ENCODE measurements at places on chromosomes 2 and 18.

DNA sequence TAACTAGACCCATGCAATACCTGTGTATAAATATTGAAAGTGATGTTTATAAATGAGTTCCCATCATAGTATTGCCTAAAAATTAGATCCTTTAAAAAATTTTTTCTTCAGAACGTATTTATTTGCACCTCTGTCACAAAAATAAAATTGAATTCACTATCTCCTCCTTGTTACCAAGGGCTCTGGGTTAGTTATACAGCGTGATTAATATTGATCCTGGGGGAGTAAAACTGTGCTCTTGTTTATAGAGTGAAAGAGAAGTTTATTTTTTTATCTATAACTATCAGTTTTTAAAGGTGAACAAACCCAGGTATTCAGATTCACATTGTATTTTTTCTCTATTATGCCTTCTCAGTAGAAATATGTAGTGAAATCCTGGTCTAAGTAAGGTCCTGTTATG, 458.5 kb downstream of the CPS1 start:
- no peak for DNase-seq

DNA sequence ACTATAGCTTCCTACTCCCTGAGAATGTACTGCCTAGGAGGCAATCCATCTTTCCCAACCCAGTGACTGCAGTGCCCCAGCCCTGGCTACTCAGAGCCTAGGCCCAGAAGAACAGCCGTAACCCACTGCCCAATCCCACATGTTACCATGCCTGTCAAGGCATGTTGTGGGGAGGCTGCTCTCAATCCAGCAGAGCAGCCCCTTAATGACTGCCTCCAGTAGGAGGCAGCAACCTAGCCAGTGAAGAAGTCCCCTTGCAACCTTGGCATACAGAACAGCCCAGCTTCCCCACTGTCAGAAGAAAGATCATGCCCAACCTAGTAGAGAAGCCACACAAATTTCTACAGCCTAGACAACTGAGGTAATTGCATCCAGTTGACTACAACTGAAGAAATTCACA, 44.2 kb upstream of the CDH7 start:
- DNase-seq = no peak

GRCh38 chr2:143720095-143720664, 591.0 kb downstream of the ARHGAP15 start:
- DNase-seq = no peak

GRCh38 chr18:59189746-59190145, 30.2 kb upstream of the GRP start:
- no peak for DNase-seq

- no peak for DNase-seq
Measured at GRCh38 chr2:137115081-137115794, 349.9 kb downstream of the THSD7B start.

DNA sequence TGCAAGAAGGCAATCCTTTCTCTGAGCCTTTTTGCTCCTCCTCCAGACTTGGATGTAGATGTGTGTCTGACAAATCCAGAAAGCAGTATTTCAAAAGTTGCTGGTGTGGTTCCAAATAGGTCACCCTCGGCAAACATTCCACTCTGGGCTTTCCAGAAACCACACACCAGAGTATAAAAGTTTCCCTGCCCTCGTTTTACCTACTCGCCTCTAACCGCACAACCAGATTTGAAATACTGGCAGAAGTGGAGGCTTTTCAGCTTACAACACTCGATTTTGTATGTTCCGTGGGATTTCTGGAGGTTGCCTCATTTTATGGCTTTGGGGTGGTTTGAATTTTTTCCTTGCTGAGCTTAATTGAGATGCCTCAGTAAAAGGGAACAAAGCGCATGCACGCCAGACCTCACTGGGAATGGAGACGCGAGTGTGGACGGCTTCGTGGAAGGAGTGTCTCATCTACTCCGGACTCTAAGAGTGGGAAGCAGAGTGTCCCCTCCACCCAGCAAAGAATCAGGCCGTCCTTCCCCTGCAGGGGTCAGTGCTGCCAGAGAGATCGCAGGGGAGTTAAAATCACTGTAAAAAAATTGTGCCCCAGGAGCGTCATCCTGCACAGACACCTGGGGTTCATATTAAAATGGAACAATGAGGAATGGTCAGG, 44.0 kb upstream of the RPL31 start:
- DNase-seq = no peak

DNA sequence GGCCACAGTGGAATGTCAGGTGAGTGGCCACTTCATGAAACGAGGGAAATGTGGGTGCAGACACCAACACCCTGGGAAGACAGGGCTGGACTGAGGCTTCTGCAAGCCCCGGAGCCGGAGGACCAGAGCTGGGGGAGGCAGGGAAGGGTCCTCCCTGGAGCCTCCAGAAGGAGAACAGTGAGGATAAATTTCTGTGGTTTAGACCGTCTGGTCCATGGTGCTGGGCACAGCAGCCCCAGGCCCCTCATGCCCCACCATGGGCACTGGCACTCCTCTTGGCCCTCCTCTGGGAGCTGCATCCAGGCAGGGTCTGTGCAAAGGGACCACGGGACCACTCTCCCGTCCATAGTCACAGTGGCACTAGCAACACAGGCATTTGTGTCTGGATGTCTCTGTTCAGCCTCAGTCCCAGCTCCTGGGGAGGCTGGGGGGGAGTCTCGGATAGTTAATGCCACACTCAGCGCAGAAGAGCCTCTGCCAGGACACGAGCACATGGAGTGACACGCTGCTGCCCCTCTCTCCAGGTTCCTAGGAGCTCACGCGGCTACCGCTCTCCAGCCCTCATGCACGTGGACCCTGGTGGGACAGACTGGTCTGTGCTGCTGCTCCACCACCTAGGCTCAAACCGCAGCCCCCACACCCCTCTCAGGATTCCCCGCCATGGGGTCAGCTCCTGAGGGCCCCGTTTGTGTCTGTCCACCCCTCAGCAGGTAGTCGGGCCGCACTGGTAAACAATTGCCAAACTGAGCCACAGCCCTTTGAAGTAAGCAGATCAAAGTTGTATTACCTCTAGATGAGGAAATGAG, 305.9 kb upstream of the SALL3 start:
- no peak for DNase-seq

GRCh38 chr2:241818943-241819270, 9.9 kb downstream of the NEU4 start:
- no peak for DNase-seq

- DNase-seq = no peak
Measured at GRCh38 chr2:17593841-17594491, 53.5 kb downstream of the VSNL1 start.

DNA sequence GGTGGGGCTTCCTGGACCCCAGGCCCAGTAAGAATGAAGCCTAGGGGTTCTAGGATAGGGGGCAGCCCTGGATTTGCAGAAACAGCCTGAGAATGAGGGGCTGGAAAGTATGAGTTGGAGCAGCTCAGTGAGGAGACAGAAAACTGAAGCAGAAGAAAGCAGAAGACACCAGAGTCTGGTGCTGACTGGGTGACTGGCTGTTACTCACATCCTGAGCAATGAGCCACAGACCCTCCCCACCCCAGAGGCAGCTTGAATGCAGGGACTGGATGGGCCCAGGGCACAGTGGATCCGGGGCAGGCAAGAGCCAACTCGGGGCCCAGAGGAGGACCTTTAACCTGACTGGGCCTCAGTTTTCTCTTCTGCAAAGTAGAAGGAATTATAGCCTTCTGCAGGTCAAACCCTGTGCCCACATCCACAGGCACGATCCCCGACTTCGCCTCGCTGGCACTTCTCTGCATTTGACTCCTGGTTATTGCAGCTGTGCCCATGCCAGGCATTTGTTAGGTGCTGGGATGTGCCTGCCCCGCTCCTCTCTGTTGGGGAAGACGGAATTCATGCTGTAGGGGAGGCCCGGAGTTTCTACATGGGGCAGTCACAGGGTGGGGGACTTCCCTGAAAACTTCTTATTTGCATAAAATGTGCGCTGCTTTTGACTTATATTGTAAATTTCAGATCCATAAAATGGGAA, 8.5 kb downstream of the STEAP3 start:
- no peak for DNase-seq

DNA sequence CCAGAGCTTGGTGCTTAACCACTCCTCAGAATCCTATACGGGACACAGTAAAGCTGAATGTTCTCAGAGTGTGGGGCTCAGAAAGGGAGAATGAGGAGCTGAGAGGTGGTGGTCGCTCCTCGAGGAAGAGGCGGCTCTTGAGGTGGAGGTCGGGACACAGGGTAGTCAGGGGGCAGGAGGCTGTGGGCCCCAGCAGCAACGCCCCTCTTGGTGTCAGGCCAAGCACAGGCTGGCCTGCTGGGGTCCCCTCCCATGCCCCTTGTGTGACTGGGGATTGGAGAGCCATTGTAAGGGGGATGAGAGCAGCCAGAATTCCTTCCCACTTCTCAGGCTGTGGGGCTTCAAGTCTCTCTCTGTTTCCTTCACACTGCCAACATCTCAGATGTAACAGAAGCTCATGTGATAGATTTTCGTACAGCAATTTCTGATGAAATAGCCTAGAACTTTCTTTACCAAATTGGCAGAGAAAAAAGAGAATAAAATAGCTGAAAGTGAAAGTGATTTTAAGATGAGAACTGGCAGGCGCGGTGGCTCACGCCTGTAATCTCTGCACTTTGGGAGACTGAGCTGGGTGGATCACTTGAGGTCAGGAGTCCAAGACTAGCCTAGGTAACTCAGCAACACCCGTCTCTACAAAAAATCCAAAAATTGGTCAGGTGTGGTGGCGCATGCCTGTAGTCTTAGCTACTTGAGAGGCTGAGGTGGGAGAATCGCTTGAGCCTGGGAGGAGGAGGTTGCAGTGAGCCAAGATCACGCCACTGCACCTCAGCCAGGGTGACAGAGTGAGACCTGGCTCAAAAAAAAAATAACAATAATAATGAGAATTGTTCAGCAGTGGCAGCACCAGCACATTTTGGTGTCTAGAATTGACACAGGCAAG, 61.1 kb upstream of the RPL31 start:
- DNase-seq = no peak

DNA sequence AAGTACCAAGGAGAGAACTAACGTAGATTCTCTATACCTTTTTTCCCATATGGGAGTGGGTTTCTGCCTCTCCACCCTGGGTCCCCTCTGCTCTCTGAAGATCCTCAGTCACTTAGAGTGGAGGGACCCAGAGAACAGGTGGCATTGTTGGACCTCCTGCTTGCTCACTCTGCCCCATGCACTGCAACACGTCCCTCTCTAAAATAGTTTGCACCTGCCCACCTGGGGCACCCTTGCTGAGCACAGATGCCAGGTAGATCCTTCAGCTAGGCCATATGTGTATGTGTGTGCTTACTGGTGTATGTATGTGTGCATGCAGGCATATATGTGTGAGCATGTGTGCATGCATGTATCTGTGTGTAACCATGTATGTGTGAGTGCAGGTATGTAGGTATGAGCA, 2.2 kb downstream of the IL36RN start:
- DNase-seq = no peak

Data from activated CD4-positive, alpha-beta T cell treated with anti-CD3 and anti-CD28 coated beads for 1 hour (primary cell).